ENCODE measurements at places on chromosomes 3 and 15.

DNA sequence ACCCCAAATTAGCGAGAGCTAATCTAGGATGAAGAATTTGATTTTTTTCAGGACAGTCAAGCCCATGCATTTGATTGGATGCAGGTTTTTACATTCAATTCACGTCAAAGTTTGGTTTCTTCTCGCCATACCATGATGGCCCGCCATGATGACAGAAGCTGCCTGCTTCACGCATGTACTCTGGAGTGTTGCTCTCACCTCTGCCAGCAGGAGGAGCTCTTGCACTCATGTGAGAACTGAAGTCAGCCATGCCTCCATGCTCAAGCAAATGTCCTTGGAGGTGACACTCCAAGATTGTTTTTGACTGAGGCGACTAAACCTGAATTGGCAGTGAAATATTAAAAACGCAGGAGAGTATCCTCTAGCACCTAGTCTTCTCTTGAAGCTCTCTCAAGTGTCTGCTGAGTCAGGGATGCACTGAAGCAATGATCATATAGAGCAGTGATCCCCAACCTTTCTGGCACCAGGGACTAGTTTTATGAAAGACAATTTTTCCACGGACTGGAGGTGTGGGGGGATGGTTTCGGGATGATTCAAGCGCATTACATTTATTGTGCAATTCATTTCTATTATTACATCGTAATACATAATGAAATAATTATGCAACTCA lies 120.9 kb downstream of the SAMMSON start:
- peak; percentile 74 for DNase-seq

DNA sequence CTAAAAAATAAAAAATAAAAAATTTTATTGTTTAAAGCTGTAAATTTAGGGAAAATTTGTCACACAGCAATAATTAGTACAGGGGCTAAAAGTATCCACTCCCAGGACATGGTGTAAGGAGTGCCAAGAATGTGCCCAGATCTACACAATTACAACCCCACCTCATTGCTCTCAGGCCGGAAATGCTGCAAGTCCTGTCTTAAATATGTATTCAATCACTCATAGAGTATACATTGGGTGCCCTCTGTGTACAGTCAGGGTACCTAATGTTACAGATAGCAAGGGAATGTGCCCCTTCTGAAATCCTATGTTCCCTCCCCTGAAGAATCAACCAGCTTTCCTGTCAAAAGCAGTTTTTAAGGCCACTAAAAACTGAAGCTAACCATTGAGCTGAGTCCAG lies 106.6 kb downstream of the MECOM start:
- DNase-seq = no peak

- no peak for DNase-seq
Measured at GRCh38 chr15:39918688-39919385, 1.2 kb downstream of the GPR176 start.

GRCh38 chr15:82698711-82699345 lies 10.8 kb downstream of the AP3B2 start:
- no peak for DNase-seq

GRCh38 chr15:60932051-60932915 lies 296.8 kb downstream of the RORA start:
- DNase-seq = peak; percentile 88

DNA sequence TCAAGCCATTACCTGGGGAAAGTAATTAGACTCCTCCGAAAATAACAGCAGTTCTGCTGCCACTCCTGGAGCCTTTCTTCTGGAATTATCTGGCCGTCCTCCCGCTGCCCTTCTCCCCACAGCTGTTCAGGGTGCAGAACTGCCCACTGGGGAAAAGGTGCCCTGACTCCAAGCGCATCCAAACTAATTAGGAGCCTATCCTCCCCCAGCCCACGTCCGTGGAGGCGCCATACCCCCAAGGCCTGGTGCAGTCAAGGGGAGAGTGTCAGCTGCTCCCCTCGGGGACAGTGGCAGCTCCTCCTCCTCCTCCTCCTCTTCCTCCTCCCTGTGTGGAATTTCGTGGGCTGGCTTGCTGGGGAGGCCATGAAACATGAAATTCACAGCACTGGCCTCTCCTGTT lies 177.2 kb downstream of the XXYLT1 start:
- no peak for DNase-seq

DNA sequence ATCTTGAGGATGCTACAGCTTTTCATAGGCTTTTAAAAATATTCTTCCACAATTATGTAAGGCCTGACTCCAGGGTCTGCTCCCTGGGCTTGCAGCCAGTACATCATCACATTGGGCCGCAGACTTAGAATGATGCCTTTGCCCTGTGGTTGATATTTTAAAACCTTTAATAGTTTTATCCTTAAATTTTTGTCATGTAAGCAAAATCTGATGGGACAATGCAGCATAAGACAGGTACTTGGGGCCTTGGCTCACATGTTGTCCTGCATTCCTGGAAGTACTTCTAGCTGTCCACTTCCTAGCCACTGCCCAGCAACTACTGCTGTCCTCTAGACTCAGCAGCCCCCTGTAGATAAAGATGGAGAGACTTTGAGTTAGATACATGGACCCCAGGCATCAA lies 197.3 kb upstream of the SLITRK3 start:
- DNase-seq = no peak

GRCh38 chr15:57355259-57355658 lies 21.0 kb upstream of the CGNL1 start:
- DNase-seq = no peak

- DNase-seq = no peak
Measured at GRCh38 chr3:145094355-145094941, 1066.5 kb downstream of the PLOD2 start.
